ENCODE measurements at places on chromosomes 12 and 14.

GRCh38 chr12:26846416-26846815 lies 13.4 kb upstream of the ITPR2 start:
- no peak for DNase-seq

DNA sequence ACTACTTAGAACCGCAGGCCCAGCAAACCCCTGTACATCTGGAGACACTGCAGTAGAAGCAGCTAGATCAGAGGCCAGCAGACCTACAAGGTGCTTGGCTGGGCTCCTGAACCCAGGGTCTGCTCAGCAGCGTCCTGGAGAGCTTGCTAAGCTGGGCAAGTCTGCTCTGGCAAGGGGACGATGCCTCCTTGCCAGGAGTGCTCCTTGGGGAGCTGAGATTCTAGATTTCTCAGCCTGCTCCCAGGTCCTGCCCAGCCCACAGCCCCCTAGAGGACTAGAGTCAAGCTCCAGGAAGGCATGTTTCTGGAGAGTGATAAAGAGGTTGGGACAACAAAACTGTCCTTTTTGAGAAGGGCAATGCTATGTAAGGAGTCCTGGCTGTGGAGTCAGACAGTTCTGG lies 60.3 kb downstream of the HSPB8 start:
- DNase-seq = no peak

DNA sequence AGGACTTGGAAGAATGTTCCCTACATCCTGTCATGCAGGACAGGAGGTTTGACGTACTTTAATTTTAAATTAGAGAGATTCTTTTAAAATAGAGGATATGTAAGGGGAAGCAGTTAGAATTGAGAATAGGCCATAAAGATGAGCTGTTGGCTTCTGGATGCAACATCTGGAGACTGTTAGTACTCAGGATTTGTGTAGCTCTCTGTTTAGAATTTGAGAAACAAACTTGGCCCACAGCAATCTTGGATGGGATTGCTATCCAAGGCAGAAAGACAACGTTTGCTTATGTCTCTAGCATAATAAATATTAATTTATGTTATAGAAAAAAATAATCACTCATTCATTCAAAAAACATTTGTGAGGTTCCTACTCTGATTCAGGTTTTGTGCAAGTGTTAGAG lies 398.4 kb upstream of the NOVA1 start:
- no peak for DNase-seq

DNA sequence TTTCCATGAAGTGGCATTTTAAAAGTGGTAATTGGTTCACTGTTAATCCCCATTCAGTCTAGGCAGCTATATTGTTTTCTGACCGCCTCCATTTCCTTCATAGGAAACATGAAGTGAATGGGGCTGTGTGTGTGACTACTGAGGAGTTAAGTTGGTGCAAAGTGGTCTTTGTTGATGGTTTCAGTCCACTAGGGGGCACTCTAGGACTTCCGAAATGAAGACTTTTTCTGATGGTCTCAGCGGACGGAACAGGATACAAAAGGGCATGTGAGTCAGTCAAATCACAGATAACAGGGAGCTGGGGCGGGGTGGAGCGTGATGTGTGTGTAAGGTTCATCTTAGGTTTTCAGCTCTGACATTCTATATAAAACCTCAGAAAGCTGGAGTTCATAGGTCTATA lies 240.1 kb upstream of the OR4E1 start:
- peak; percentile 76 for DNase-seq

DNA sequence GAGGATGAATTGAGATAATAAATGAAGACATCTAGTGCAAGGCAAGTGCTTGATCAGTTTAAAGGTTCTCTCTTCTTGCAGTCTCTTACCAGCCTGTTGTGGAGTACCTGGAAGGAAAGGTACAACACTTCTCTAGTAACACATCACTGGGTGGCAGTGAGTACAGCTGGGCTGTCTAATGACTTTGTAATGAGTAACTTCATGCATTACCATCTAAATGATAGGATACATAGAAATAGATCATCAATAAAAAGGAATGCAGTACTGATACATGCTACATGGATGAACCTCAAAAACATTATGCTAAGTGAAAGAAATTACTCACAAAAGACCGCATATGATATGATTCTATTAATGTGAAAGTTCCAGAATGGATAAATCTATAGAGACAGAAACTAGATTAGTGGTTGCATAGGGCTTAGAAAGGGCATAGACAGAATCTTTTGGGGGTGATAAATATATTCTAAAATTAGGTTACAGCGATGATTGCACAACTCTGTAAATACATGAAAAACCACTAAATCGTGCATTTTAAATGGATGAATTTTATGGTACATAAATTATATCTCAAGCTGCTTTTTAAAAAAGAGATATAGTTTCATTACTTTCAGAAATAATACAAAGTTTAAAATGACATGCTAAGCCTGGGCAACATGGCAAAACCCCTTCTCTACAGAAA lies 224.4 kb downstream of the CHST11 start:
- no peak for DNase-seq

- DNase-seq = no peak
These were observed 221.7 kb upstream of the NAV3 start for GRCh38 chr12:77609016-77609415.

GRCh38 chr14:99790201-99790977 lies 2.8 kb upstream of the EML1 start:
- DNase-seq = no peak

DNA sequence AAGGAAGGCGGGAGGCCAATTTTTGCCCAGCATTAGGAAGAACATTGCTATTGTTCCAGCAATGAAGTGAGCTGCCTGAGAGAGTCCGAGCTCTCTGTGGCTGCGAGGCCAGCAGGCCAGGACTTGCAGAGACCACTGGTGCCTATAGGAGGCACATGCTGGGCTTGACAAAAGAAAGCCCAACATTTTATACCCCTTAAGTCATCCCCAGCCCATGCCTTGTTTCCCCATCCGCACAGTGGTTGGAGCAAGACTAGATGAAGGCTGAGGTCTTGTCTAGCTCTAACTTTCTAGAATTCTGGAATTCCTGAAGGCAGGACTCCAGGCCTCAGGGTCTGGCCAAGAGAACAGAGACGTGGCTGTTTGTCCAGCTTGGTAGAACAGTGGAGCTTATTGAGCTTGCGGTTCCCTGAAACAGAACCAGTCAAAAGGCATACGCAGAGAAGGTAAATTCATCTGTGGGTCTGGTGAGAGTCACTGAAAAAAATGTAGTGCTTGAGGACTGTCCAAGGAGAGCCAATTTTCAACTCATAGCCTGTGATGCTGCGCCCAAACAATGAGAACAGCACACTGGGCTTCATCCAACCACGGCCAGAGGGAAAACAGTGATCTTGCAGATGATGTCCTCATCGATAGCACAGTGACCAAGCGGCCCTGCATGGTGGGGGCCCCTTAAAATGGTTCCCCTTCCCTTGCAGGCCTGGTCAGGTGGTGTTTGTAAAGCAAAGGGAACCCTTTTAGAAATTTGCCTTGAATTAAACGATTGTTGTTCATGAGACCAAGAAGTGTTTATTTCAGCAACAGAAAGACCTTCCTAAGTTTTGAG lies 27.1 kb upstream of the COL2A1 start:
- peak; percentile 40 for DNase-seq

- DNase-seq = no peak
These were observed 119.3 kb upstream of the MDM1 start for GRCh38 chr12:68451261-68452077.

DNA sequence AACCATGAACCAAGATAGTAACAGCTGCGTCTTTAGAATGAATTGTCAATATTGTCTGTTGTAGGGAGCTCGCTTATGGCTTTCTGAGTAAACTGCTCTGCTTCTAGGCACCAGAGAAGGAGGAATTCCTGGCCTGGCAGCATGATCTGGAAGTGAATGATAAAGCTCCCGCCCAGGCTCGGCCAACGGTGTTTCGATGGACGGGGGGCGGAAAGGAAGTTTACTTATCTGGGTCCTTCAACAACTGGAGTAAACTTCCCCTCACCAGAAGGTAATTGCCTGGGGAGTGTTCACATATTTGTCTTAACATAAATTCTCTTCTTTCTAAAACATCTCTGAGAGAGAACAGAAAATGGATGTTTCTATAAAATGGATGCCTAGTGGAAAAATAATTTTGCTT lies 4.3 kb downstream of the PRKAB1 start:
- no peak for DNase-seq

GRCh38 chr14:96212896-96213295 lies 8.3 kb downstream of the BDKRB2 start:
- no peak for DNase-seq

- no peak for DNase-seq
These were observed 11.1 kb downstream of the TTC5 start for GRCh38 chr14:20294636-20295035.

DNA sequence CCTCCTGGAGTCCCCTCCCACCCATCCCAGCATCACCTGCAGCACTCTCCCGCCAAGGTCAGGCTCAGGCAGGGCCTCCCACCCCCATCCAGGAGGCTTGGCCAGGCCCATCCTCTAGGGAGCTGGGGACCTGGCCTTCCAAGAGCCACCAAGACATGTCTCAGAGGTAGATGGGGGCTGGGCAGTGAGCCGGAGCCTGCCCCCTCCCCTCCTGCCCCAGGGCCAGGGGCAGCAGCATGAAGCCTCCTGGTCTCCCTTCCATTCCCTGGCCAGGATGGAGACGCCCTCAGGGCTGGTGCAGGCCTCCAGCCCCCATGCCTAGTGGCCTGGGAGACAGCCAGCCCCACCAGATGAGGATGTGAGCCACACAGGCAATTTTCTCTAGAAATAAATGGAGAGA lies 69.3 kb upstream of the C14orf180 start:
- no peak for DNase-seq

GRCh38 chr12:109739747-109740693 lies 26.4 kb downstream of the FAM222A start:
- peak; percentile 78 for DNase-seq

DNA sequence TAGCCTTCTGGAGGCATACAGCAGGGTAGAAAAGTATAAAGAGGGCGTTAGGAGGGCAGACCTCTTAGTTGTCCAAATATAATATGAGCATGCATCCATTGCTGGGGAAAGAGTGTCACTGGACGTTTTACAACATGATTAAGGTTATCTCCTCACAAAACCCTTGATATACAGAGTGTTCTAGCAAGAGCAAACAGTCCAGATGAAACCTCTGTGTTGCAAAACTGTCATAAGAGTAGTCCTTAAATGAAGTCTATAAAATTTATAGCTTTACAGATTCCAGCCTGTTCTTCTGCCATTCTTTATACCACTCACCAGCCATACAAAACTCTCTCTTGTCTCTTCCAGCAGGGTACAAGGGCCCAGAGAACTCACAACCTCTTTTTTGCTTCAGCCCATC lies 21.7 kb downstream of the WBP11 start:
- no peak for DNase-seq

DNA sequence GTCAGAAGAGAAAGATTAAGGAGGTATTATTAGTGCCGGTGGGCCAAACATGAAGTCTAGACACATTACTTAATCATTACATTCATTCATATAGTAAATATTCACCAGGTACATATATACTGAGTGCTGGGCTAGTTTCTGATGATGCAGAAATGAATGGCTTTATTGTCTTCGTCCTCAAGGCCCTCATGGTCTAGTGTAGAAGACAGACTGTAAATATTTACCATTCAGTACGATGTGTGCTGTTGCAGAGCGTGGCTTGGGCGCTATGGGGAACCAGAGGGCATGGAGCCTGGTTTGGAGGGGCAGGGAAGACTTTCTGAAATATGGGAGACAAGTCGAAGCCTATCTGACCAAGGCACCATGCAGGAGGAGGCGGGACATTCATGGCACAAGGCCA lies 37.0 kb upstream of the TCL1B start:
- no peak for DNase-seq

DNA sequence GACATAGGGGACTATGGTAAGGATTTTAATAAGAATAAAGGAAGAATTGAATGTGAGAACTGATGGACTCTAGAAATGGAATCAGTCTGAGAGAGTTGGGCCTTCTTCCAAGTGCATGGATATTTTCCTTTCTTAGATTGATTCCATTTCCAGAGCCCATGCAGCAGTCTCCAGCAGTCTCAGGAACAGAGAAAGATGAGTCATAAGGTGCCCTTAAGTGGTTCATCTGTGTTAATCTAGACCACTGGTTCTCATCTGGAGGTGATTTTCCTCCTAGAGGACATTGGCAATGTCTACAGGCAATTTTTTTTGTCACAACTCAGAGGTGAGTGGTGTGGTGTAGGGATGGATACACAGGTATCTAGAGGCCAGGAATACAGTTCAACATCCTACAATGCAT lies 25.9 kb downstream of the TRIM9 start:
- no peak for DNase-seq

DNA sequence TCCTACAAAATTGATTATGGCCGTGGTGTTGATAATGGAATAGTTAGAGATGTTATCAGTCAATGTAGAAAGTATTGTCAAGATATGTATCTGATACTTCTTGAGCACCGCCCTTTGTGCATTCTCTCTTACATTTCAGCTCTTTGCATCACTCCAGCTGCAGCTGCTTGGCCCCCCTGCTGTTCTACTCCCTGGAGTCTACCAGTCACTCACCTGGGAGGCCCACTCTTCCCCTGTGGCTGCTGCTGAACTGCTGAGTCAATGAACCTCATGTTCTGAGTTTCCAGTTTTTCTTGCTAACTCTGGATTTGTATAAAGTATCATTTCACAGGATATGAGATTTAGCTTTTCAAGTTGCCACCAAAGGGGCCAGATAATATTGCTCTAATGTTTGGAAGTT lies 312.8 kb upstream of the SLC16A7 start:
- DNase-seq = peak; percentile 38

DNA sequence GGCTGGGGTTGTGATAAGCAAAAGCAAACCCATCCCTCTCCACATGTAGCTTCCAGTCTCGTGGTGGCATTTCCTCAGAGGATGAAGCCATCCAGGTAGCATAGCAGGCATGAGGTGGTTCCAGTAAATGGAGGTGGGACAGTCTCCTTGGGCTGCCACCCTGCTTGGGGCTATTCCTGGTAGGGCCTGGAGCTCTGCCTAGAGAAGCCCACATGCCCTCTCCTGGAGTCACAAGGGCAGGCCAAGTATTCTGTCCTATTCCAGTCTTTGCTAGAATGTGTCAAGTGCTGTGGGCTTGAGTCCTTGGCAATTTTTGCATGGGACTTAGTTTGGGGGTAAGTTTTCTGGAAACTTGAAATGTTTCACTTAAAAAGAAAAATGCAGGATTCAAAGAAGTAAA lies 469.9 kb downstream of the DPF3 start:
- no peak for DNase-seq

GRCh38 chr12:131828671-131829355 lies 620 bp downstream of the MMP17 start:
- no peak for DNase-seq

DNA sequence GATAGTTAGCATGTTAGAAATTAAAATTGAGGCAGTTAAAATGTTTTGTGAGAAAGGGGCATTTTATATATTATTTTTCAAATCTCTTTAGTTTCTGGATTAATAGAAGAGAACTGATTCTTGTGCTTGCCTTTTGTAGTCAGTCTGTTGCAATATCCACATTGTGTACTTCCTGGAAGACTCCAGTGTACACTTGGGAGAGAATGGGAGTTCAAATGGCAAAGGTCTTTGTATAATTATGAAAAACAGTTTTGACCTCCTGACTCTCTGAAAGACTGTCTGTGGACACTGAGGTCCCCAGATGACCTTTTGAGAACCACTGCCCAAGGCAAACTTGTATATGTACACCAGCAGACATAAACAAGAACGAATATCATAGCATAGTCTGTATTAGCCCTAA lies 12.1 kb downstream of the E2F7 start:
- DNase-seq = no peak

Measured in iPS-NIHi11 (cell line).